ENCODE measurements at places on chromosomes 1 and 21.

GRCh38 chr1:206464456-206464964 is 5.8 kb upstream of the IKBKE start:
- DNase-seq, result peak; percentile 89

DNA sequence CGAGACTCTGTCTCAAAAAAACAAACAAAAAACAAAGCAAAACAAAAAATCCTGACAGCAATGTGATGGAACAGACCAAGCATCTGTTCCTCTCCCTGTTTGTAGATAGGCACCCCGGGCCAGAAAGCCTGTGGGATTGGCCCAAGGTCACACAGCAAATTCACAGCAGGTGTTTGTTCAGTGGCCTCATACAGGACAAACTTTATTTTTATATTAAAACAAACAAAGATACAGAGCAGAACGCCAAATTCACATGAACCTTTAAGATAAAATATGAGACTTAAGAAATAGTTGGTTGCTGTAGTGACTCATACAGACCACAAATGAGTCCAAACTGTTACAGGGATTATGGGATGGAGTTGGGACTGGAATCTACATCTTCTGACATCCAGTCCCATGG is 2.3 kb upstream of the CELA2A start:
- peak; percentile 60 for DNase-seq

- no peak for DNase-seq
Measured at GRCh38 chr1:204358605-204359004, 1.1 kb downstream of the PLEKHA6 start.

DNA sequence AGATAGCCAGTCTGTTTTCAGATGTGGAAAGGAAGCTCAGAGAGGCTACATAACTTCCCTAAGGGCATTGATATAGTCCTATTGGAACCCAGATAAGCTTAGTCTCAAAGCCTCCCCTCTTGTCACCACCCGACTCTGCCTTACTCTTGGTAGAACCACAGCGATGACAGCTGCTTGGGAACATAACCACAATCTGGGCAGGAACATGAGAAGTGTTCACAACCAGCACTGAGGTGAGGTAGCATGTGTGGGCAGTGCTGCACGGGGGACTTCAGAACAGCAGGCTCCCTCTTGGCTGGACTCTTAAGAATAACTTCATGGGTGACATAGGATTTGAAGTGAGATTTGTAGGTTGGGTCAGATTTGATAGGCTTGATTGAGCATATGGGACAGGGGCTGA is 9.3 kb upstream of the S100A10 start:
- DNase-seq, result no peak

DNA sequence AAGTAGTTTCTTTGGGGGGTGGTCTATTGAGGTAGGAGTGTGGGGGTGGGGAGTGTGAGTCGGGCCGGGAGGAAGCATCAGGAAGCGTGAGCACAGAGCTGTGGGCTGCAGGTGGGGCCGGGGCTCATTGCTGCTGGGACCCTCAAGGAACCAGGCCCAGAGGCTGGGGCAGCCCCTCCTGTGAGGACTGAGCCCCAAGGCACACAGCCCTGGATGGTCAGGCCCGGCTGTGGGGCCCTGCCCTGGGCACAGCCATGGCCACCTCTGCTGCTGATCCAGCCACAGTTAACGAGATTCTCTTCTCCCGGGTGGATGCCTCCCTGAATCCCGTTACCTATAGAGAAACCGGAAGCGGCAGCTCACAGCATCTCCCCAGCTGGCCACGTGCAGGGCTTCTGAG is 22.9 kb upstream of the SUMO3 start:
- no peak for DNase-seq

DNA sequence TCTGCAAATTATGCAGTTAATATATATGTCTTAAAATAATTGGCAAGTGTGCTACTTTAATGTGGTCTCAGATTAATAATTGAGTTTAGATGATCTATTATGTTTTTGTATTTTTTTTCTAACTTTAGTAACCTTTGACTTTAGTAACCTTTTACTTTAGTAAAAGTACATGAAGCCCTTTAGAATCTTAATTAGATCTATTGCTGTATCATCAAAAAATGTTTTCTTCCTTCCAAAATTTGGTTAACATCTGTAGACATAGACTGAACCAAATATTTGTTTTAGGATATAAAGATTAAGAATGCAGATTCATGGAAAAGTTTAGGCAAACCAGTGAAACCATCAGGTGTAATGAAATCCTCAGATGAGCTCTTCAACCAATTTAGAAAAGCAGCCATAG is 25.7 kb upstream of the EPHX4 start:
- DNase-seq, result no peak

- DNase-seq, result no peak
Measured at GRCh38 chr1:19186001-19186400, 24.1 kb downstream of the UBR4 start.

GRCh38 chr1:222787729-222788128 is 27.1 kb upstream of the DISP1 start:
- peak; percentile 12 for DNase-seq

GRCh38 chr1:38715415-38715814 is 144.2 kb downstream of the RRAGC start:
- DNase-seq, result no peak

DNA sequence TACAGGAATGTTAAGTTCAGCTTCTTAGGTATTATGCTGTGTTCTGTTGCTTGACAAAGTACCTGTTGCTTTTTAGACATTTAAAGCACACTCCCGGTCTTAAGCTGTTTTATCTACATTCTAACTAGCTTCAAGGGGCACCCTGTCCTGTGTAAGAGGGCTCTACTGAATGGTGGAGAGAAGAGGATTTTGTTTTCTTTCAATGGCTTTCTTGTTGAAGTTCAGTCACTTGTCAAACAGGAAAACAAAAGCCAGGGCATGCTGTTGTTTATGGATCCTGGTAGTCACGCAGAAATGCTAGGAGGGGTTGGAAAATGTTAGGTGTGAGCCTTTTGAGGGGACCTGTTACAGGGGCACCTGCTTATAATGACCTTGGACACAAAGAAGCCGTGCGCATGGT is 30.7 kb downstream of the PGM1 start:
- no peak for DNase-seq

DNA sequence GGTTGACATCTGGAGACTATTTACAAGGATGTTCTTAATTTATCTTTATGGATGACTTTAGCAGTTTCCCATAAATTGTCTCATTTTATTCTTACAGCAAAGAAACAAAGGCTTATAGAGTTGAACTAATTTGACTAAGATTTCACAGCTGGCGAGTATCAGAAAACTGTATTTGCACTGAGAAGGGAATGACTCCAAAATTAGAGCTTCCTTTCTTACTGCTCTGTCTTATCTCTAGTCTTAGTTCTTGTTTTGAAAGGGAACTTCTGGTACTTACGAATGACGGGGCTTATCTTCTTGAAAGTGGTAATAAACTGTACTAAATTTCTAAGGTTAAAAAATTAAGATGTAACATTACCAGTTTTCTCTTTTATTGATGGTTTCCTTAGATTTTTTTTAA is 13.6 kb downstream of the CNST start:
- no peak for DNase-seq

DNA sequence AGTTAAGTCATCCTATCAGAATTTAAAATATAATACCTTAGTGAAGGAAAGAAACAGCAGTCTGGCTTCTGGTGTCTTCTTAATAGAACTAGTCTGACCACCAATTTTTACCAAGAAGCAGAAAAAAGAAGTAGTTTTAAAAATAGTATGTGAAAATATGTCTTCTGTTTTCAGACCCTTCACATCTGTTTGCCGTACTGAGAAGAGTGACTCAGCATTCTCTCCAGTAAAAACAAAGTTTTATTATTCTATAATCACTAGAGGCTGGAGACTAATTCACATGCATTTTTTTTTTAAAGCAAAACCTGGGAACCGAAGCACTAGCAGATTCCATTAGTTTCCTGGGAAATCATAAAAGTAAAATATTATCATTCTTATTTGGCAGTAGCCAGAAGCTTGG is 163.8 kb downstream of the COL24A1 start:
- DNase-seq, result peak; percentile 17

DNA sequence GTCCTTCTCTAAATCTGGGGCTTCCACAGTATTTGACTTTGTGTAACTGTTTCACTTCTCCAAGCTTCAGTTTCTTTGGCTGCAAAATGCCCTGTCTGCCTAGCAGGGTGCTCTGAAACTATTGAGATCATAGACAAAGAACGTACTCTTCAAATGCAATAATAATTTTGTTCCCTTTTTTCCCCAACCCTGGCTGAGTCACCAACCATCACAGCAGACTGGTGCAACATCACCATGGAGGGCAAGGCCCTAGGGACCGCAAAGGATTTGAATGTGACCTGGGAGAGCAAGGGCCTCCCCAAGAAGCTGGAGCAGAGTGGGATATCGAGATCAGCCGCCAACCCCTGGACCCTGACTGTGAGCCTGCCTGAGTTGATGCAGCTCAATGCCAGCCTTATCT is 115.0 kb downstream of the FCRL5 start:
- no peak for DNase-seq
